Ascending aorta (tissue), 2 donors: ENCODE measurements at places on chromosomes 5 and 9. TPM values are rescaled to one million over a fixed set of nuclear protein-coding genes. Genes with fewer than 3 reads are reported as not detected.

GRCh38 chr9:98822661-98823060 lies 15.2 kb downstream of the GALNT12 start:
- no peak for DNase-seq

DNA sequence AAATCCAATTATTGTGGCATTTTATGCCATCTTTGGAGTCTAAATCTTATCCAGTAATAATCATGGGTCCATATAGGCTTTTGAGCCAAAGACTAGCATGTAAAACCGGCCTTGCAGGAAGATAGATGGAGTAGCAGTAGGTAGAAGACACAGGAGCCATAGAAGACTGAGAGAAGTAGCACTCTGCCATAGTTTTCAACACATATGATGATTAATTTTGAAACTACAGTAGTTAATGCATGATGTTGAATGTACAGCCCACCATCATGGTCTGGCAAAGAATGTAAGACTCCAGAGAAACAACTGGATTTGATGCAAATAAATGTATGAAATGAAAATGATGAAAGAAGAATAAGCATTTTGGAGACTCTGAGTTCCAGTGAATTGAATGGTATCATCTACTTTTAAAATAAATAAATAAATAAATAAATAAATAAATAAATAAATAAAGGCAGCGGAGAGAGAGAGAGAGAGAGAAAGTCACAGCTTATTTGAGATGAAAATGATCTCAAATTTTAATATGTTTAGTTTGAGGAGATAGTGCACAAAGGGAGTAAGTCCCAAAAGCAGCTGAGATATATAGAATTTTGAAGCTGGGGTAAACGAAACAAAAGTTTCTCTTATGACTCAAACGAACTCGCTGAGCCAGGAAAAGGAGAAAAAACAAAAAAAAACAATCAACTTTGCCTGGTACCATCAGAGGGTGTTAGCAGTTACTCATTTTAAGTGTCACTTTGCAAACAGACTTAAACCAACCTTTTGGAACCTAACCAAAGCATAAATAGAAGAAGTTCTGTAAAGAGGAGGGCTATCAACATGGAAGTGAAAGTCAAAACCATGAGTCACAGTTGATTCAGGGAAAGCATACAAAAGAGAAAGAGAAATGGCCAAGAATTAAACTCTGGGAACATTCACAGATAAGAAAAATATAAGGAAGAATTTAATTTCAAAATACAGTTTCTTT lies 388.7 kb downstream of the CETN3 start:
- no peak for DNase-seq

GRCh38 chr5:1895739-1896420 lies 13.2 kb upstream of the IRX4 start:
- no peak for DNase-seq

The IL3 gene
- not detected for total RNA-seq

GRCh38 chr9:8206720-8207119 lies 407.1 kb upstream of the DMAC1 start:
- no peak for DNase-seq

GRCh38 chr9:11356067-11356466 lies 743.3 kb upstream of the PTPRD start:
- no peak for DNase-seq

The MLLT3 gene
- total RNA-seq, result 16.8 TPM

The IL33 gene
- 38.0 TPM for total RNA-seq

- DNase-seq, result peak; percentile 65
Measured at GRCh38 chr5:136020383-136021015, 8.3 kb upstream of the TGFBI start.

DNA sequence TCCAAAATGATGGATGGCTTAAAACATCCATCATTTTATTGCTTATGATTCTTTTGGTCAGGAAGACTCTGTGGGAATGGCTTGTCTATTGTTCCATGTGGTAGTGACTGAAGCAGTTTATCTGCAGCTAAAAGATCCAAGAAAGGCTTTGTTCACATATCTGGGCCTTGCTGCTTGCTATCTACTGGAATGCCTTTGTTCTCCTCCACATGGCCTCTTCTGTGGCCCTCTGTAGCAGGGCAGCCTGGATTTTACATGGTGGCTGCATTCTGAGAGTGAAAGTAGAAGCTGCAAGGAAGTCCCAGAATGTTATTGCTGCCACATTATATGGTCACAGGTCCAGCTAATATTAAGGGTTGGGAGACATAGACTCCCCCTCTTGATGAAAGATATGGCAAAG lies 35.1 kb downstream of the DMXL1 start:
- no peak for DNase-seq

The LCN15 gene
- total RNA-seq, result not detected

DNA sequence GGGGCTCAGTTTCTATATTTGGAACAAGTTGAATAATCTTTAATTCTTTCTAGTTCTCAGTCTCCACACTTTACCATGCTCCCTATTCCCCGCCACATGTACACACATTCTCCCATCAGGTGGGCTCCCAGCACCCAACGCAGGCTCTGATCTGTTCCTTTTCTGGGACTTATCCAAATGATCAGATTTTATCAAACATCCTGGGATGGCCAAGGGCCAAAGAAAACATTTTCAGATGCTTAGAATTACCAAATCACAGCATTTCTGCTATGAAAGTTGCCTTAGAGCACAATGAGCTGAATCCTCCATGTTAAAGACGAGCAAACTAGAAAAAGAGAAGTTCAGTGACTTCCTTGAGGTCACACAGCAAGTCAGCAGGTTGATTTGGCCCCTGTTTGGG lies 153.4 kb downstream of the SEC61B start:
- DNase-seq, result no peak

The SMIM33 gene
- not detected for total RNA-seq

- no peak for DNase-seq
Measured at GRCh38 chr9:6759185-6759977, 1.6 kb downstream of the KDM4C start.

- DNase-seq, result no peak
Measured at GRCh38 chr5:59264639-59265245, 628.8 kb downstream of the PDE4D start.

GRCh38 chr9:131997779-131998178 lies 81.9 kb downstream of the MED27 start:
- DNase-seq, result no peak

The FOXD4L5 gene
- not detected for total RNA-seq

DNA sequence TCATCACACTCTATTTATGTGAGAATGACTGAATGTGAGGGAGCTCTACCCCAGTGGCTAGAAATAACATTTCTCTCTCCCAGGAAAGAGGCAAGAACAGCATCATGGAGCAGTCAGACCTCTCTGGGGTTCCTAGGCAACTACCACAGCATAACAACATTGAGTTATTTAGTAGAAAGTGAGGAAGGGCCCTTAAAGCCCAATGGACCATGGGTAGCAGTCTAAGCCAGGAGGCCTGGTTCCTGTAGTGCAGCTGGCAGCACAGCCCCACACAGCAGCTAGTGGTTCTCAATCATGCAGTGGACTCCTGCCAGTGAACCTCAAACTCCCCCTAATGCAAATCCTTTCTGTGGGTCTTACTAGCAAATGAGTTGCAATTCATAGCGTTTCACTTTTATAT lies 55.3 kb downstream of the SPEF2 start:
- no peak for DNase-seq

- no peak for DNase-seq
Measured at GRCh38 chr9:135864447-135865049, 42.8 kb downstream of the CAMSAP1 start.

- no peak for DNase-seq
Measured at GRCh38 chr9:134619983-134620661, 21.5 kb upstream of the COL5A1 start.

The PKD2L2 gene
- not detected for total RNA-seq

DNA sequence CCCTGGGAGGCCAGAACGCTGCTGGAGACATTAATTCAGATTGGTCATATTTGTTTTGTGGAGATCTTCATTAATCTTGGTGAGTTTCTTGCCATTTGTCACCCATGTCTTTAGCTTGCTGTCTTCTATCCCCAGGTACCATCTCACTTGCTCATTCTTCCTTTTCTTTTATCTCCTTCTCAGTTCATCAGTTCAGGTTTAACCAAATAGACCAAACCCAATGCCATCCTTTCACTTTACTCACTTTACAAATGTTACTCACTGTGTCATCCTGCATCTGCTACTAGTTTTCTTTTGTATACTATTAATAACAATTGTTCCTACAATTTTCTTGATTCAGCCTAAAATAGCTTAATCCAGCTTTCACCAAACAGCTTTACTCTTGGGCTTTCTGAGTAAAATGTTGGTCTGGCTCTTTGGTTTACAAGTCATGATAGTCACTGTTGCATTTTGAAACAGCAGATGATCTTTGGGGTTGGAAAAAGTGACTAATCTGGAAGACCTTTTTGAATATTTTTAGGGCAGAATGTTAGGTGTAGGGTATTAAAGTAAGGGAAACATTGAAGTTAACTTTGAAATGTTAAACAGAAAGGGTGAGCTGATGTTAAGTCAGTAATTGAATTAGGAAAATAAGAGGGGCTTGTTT lies 246.9 kb downstream of the ZSWIM6 start:
- DNase-seq, result no peak

The ZNF454 gene
- total RNA-seq, result 2.8 TPM

- DNase-seq, result no peak
Measured at GRCh38 chr9:119509291-119509905, 140.2 kb upstream of the BRINP1 start.

GRCh38 chr5:137233726-137234125 lies 265.4 kb downstream of the SPOCK1 start:
- DNase-seq, result no peak

The LRRC26 gene
- total RNA-seq, result not detected

DNA sequence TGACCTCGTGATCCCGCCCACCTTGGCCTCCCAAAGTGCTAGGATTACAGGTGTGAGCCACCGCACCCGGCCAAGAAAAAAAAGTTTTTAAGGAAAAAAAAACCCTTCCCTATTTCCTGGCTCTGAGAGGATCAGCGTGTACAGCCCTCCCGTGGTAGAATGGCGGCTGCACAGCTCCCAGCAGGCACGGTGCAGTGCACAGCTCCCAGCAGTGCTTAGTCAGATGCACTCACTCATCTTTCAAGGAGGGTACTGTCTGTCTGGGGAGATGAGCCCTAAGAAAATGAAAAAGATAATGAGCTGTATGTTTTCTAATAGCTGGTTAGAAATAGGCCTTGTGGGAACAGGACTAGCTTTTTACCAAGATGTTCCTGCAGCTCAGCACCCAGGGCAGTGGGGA lies 36.7 kb upstream of the SLC2A8 start:
- DNase-seq, result no peak

GRCh38 chr5:143898381-143898780 lies 86.4 kb downstream of the HMHB1 start:
- DNase-seq, result no peak

DNA sequence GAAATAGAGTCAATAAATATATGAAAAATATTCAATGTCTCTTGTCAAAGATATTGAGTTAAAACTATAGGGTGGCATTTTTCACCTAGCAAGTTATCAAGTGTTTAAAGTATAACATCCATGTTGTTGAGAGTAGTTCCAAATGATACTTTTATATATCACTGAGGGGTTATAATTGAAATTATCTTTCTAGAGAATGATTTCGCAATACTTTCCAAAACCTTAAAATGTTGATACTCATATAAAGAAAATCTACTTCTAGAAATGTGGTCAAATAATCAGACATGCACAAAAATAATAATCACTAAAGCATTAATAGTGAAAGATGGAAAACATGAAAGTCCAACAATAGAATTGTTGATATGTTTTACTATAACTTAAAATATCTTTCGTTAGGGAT lies 50.1 kb downstream of the OXCT1 start:
- DNase-seq, result no peak

- DNase-seq, result no peak
Measured at GRCh38 chr5:34587355-34588241, 68.5 kb upstream of the RAI14 start.

The RNF183 gene
- total RNA-seq, result not detected

DNA sequence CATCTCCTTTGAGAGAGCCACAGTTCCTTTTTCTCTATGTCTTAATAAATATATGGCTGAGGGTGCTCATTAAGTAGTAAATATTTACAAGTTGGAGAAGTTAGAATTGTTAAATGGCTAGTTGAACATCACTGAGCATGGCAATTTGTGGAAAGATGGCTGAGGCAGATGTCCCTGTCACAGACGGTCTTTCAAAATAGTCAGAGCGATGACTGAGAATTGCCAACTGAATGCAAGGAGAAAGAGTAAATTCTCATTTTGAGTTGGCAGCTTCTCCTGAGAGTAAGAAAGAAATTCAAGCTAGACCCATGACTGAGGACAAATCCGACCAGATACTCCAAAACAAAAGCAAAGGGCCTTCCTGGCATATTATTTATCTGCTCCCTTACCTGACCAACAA lies 617.9 kb downstream of the KCTD16 start:
- DNase-seq, result no peak

The CA9 gene
- total RNA-seq, result 3.9 TPM

The CNTFR gene
- total RNA-seq, result 4.7 TPM
